NCI-H2081 treated with DMSO at 0.1 percent for 48 hours (cell line): ENCODE measurements at places on chromosomes 2 and 18.

- DNase-seq = peak; percentile 11
These were observed 102.8 kb upstream of the CTDP1 start for GRCh38 chr18:79576686-79577351.

- no peak for DNase-seq
These were observed 43.2 kb downstream of the TSHZ1 start for GRCh38 chr18:75253784-75254183.

GRCh38 chr18:77068321-77069312, 64.0 kb downstream of the MBP start:
- no peak for DNase-seq

- no peak for DNase-seq
These were observed 79.0 kb downstream of the HDAC4 start for GRCh38 chr2:239321596-239322415.

DNA sequence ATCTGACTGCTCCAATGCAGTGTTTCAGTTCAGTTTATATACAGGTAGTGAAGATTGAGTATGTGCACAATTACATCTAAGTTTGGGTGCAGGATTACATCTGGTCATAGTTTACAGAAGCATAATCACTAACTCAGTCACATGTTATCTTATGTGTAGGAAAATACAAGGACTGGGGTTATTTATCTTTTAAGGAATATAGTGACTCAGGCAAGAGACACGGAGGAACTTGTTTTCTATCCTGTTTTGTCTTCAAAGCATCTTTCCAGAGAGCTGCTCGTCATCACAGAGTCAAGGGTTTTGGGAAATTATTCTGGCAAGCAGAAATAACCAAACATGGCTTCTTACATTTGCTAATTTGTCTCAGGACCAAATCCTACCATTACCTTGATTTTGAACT, 1371.5 kb upstream of the TMEFF2 start:
- no peak for DNase-seq

- DNase-seq = no peak
These were observed 7.5 kb downstream of the MOCOS start for GRCh38 chr18:36194600-36195315.

DNA sequence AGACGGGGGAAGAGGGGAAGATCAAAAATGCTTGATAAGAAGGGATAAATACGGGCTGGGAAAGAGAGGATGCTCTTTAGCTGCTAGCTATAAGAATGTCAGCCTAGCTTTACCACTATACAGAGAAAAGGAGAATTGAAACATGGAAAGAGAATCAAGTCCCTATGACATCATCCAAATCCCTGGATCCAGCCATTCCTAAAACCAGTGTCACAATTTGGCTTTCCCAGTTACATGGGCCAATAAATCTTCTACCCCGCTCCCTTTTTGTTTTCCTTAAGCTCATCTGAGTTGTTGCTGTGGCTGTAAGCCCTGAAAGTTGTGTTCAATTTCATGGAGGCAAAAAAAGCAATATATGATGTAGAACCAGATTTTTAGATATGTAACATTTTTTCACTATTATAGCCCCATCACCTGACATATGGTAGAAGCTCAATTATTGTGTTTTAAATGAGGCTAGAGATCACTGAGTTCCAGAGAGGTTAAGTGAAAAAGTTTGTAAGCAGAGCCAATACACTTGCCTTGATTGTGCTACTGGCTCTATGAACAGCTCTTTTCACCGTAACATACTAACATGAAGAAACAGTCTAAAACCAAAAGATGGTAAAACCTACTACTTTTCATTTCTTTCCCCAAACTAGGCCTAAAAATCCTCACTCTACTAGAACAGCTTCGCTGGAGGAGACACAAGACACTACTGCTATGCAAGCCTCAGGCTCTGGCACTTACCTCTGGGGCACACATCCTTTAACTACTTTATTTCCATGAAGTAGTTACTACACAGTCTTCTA, 4.3 kb downstream of the HNRNPLL start:
- no peak for DNase-seq

GRCh38 chr2:19435815-19436214, 77.4 kb upstream of the OSR1 start:
- no peak for DNase-seq

- DNase-seq = no peak
These were observed 161.5 kb downstream of the PHLPP1 start for GRCh38 chr18:62876828-62877227.

DNA sequence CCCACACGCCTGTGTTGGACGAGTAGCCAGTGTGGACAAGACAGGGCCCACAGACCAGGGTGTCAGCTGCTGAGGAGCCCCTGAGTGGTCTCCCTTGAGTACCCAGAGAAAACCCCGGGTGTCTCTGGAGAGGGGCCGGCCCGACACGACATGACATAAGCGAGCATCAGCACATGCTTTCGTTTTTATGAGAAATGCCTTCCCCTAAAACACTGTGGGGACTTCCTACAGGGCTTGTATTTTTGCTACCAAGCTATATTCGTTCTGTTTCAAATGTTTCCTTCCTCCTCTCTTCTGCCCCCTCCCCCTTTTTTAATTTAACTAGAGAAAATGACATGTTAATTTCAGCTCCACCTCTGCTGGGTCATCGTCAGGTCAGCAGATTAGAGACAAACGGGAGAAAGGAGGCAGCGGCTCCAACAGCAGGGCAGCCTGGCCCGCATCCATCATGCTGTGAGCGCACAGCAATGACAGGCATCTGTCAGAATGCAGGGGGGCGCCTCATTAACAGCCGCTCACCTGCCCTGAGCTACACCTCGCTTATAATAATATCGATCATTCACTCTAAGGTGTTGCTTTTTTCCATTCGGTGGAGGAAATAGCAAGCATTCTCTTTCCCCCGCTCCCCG, 286.2 kb downstream of the ZNF516 start:
- peak; percentile 89 for DNase-seq

- DNase-seq = no peak
These were observed 905 bp upstream of the IAH1 start for GRCh38 chr2:9473308-9473984.

DNA sequence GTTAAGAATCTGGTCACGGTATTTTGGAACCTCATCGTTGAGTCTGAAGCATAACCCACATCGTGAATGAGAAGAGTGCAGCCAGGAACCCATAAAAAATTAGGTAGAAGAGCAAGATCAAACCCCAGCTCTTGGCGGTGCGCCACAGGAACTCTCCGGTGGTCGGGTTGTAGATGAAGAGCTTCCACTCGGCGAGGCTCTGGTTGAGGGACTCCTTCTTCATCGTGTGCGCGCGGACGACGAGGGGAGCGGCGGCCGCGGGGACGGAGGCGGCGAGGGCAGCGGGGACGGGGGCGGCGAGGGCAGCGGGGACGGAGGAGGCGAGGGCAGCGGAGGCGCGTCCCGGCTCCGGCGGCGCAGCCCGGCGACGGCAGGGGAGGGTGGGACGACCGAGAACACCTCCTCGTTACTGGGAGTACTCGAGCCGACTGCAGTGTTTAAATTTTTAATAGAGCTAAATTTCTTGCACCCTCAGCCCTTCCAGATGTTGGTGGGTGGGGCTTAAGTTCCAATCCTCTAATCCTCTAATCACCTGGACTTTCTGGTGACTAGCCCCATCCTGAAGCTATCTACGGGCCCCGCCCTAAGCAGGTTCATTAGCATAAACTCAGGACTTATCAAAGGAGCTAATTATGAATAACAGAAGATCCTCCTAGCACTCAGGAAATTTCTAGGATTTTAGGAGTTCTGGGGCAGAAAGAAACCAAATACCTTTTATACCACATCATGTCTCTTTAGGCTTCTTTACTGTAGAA, 20.4 kb upstream of the PAPOLG start:
- DNase-seq = no peak

- no peak for DNase-seq
These were observed 29.8 kb downstream of the KLF7 start for GRCh38 chr2:207135801-207136457.

DNA sequence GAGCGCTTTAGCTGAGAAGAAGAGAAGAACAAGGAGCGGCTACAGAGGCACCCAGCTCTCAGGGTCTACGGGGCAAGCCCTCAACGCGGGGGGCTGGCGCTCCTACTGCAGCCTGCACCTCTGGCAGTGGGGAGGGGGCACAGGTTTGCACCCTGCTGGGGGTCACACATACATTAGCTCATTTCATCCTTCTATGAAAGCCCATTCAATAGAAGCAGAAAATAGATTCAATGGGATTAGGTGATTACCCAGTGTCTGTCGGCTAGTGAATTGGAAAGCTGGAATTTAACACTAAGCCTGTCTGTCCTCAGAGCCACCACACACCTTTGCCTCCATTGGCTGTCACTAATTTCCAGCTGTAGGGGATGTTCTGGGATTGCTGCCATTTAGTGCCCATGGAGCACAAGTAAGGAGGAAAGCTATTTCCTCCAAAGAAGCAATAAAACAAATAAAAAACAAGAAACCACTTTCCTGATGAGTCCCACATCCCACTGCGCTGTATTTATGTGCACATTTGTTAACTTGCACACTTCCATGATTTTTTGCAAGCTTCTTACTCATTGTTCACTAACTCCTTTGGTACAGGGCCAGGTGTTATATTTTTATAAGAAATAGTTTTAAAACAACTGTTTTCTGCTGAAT, 319.6 kb upstream of the REV1 start:
- DNase-seq = no peak

GRCh38 chr2:210460322-210461227, 16.0 kb downstream of the LANCL1 start:
- no peak for DNase-seq

DNA sequence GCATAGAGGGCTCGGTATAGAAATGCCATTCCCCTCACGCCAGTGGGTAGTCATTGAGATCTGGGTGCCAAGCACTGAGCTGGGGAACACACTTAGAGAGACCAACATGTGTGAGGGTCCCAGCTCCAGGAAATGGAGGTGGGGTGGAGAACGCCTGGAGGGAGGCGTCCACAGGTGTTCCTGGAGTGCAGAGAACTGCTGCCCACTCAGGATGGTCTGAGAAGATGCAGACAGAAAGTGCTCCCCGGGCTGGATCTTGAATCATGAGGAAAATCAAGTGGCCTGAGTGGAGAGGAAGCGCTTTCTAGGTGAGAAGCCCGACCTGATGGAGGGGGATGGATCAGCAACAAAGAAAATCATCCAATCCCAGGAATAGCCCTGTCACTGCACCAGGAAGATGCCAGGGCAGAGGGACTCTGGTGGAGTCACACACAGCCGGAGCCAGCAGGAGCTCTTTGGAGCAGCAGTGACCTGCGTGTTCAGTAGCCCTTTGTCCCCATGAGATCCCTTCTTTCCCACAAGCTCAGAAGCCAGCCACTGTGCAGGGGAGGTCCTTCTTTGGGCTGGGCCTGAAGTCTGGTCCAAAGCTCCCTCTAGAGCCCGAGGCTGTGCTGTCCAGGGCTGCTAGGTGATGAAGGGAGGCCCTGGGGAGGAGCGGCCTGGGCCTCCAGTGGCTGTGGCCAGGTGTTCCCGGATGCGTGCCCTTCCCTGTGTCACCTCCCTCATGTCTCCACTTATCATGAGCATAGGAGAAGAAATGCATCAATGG, 112.3 kb downstream of the RNF144A start:
- DNase-seq = no peak

- DNase-seq = no peak
These were observed 25.1 kb upstream of the ME2 start for GRCh38 chr18:50853863-50854271.

GRCh38 chr2:127811397-127812321, 688 bp upstream of the WDR33 start:
- DNase-seq = no peak

DNA sequence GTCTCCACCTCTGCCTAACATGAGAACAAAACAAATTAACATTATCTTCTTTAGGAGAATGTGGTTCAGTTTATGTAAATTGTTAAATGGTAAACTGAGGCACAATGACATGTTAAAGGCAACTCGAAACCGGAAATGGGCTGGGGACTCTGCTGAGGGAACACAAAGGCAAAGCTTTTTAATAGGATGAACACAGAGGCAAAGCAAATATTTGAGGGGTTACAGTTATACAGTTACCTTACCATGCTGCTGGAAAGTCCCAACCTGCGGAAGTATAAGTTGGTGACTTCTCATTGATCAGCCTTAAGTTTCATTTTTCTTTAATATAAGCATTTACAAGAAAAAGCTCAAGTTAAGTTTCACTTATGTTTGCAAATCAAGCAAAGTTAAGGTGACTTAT, 195.0 kb downstream of the DLGAP1 start:
- no peak for DNase-seq

DNA sequence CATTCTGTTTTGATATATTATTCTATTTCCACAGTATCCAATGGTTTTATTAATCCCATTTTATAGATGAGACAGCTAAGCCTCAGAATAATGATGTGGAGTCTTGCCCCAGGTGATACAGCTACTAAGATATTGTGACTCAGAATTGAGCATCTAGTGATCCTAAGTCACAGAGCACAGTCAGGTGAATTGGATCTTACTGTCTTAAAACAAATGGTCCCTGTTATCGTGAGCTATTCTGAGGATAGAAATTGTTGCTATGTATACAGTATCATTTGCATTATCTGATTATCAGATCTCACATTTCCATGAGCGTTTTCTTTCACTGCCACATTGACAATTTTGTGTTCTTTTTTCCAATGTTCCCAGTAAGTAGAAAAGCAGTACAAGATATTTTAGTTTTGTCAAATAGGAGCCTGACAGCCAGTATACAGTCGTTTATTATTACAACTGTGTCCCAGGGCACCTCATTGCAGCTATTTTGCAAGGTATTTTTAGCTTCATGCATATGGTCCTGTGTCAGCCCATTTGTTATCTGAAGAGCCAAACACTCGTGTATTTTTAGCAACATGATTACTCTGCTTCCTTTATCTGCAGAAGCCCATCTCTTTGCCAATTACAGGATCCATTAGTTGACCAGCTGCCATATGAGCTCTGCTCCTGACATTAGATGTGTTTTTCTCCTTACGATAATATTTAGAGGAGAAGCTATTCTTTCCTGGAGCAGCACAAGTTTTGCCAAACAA, 25.1 kb upstream of the SGPP2 start:
- peak; percentile 88 for DNase-seq

GRCh38 chr2:29055601-29056000, 18.7 kb downstream of the PCARE start:
- no peak for DNase-seq

- no peak for DNase-seq
These were observed 62.6 kb downstream of the NFATC1 start for GRCh38 chr18:79458131-79458838.

- no peak for DNase-seq
These were observed 43.8 kb downstream of the SERTAD2 start for GRCh38 chr2:64609942-64610281.

GRCh38 chr2:114219456-114219855, 223.0 kb upstream of the DPP10 start:
- DNase-seq = no peak

DNA sequence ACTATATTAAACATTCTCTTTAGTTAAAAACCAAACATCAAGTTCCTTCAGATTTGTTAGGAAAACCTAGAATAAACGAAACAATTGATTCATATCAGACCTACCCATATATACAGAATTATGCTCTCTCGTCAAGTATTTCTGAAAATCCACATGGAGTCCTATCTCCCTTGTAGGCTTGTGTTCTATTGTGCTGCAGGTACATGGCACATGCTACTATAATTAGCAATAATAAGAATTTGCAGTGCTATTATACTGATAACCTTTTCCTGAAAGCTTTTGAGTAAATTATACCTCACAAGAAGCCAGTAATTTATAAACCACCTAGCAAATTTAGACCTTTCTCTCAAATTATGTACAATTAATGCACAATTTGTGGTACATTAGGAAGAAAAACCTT, 158.6 kb upstream of the STK17B start:
- DNase-seq = no peak

- DNase-seq = no peak
These were observed 241.4 kb downstream of the SLC8A1 start for GRCh38 chr2:40210344-40210967.

- DNase-seq = no peak
These were observed 25.5 kb downstream of the EPB41L3 start for GRCh38 chr18:5518179-5518770.

GRCh38 chr2:48733067-48733503, 22.4 kb downstream of the LHCGR start:
- no peak for DNase-seq

- no peak for DNase-seq
These were observed 52.6 kb upstream of the ACMSD start for GRCh38 chr2:134785659-134786430.
